ENCODE measurements at places on chromosomes 11 and 22. TPM values are rescaled to one million over a fixed set of nuclear protein-coding genes. Genes with fewer than 3 reads are reported as not detected.

Gene OR6X1
- not detected for total RNA-seq

Gene APOBEC3A
- not detected for total RNA-seq

Gene APOBEC3B
- total RNA-seq = 10.3 TPM

Gene EFCAB6
- 0.52 TPM for total RNA-seq

Gene ARHGAP20
- total RNA-seq = not detected

Gene CACNA1I
- 0.15 TPM for total RNA-seq

Gene VWCE
- 2.5 TPM for total RNA-seq

Gene DDI1
- total RNA-seq = not detected

Gene RAB39A
- not detected for total RNA-seq

Gene TRIM6
- total RNA-seq = 3.0 TPM

Gene PRRG4
- total RNA-seq = 5.4 TPM

Gene LRRC10B
- not detected for total RNA-seq

Gene MYEOV
- total RNA-seq = 135 TPM

Gene ABCC8
- 0.39 TPM for total RNA-seq

Gene NDUFS8
- 189 TPM for total RNA-seq

Gene IL10RA
- total RNA-seq = 1.7 TPM

Gene SCGB1C1
- not detected for total RNA-seq

Gene SYT7
- 27.4 TPM for total RNA-seq

Gene HDAC10
- 67.5 TPM for total RNA-seq

Gene KCNJ1
- total RNA-seq = 0.15 TPM

Gene NPAS4
- total RNA-seq = not detected

Gene NLRP14
- 0.49 TPM for total RNA-seq

Gene RIMBP3C
- 0.15 TPM for total RNA-seq

Gene BIK
- 31.0 TPM for total RNA-seq

Gene OR10D3
- total RNA-seq = not detected

Gene ZNF214
- total RNA-seq = 2.1 TPM

Gene OR2AG2
- total RNA-seq = 0.07 TPM

Gene COMT
- 109 TPM for total RNA-seq

Gene EED
- 25.2 TPM for total RNA-seq
